ENCODE measurements at places on chromosomes 1 and 21.

DNA sequence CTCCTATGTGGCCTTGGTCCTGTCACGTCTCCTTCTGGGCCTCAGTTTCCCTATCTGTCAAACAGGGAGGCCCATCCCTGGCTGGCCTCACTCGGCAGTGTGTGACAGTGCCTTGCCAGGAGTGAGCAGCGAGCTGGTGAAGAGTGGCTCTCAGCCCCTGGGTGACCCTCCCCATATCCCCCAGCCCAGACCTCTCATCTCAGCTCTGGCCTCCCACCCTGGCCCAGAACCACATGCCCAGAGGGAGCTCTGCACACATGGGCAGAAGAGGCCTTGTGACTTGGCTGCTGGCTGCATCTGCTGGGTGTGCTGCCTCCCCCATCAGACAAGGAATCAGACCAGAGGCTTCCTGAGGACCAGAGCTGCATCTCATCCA, 19.5 kb upstream of the PADI1 start:
- DNase-seq = no peak

DNA sequence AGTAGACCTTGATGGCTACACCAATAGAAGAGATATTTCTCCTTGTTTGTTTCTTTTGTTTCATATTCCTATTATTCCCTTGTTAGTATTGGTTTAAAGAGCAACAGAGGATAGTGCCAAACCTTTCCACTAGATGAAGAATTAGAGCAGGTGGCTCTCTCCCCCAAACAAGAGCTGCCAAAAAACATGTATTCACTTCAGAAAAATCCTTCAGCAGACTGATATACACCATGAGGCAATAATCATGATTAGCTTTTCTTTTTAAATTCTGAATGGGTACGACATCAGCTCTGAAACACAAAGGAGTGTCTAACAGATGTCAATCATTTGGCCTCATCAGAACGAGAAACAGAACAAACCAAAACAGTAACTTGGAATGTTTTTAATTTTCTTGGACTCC, 67.3 kb upstream of the MAP10 start:
- DNase-seq = no peak

DNA sequence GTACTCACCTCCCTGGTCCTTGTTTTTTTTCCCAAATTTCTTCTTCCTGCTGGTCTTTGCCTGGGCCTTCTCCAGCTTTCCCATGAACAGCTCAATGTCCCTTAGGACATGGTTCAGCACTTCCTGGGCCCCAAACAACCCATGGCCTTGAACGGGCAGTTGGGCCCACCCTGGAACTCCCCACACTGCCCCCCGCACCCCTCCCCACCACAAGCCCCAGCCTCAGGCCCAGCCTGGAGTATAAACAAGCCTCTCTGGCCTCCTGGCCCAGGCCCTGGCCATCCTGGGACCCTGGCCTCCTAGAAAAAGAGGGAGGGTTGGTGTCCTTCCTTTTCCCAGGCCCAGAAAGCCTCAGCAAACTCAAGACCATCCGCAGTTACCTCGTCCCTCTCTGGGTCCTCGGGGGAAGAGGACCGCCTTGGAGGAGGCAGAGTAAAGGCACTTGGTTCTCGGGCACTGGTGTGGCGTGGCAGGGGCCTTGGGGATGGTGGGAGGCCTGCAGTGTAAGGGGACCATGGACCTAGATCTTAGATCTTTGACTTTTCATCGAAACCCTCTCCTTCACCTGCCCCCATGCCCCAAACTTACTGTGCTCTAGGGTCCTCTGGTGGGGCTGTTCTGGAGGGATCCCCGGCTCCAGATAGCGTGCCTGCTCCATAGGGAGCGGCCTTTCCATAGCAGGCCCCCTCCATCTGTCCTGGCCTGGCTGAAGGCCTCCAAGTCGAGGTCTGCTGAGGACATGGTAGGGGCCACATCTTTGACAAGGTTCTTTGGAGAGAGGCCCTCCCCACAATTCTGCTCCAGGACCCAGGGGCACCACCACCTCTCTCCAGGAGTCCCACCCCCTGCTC, 5.6 kb downstream of the EPS8L3 start:
- no peak for DNase-seq

GRCh38 chr1:102937401-102937800, 170.9 kb downstream of the COL11A1 start:
- DNase-seq = no peak

GRCh38 chr1:159946242-159947187, 1.1 kb upstream of the IGSF9 start:
- no peak for DNase-seq

Measured in stomach (tissue), 19 donors.